G401 (cell line): ENCODE measurements at places on chromosomes 7 and 10. TPM values are rescaled to one million over a fixed set of nuclear protein-coding genes. Genes with fewer than 3 reads are reported as not detected.

- DNase-seq: no peak
These were observed 749.2 kb upstream of the PCDH15 start for GRCh38 chr10:55550236-55550635.

GRCh38 chr7:15862016-15862780, 175.7 kb upstream of the MEOX2 start:
- DNase-seq: no peak

GRCh38 chr10:43043773-43044447, 33.0 kb upstream of the RET start:
- no peak for DNase-seq

DNA sequence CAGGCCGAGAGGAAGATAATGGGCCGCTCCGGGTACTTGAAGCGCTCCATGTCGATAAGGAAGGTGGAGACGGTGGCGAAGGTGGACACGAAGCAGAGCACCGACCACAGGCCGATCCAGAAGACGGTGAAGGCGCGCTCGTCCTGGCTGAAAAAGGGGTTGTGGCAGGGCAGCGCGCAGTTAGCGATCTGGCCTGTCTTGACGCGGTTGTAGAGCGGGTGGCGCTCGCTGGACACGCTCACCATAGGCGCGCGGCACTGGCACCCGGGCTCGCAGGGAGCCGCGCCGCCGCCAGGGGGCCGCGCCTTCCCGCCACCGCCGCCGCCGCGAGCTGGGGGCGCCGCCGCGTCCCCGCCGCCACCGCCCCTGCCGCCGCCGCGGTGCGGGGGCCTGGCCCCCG, 1.6 kb downstream of the FZD8 start:
- DNase-seq: peak; percentile 16

DNA sequence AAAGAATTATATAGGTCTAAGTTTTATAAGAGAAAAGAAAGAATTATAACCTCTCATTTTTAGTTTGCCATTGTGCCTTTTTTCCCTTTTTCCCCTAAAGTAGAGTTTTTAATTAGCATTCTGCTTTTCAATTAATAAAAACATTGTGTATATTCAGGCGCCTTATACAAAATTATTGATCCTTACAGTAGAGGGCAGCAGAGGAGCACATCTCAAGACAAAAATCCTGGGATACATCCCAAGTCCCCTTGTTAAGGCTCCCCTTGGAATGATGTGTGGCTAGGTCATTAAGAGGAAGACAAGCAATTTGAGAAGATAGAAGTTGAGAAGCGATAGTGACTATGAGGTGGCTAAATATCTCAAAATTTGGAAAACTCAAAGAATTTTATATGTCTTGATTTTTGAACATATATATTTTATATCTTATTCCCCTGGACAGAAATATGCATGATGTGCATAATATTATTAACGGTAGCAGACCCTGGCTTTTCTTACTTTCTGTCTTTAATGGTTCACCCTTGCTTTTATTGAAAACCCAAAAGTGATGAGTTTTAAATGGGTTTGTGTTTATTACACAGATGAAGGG, 19.1 kb upstream of the TPK1 start:
- peak; percentile 28 for DNase-seq

DNA sequence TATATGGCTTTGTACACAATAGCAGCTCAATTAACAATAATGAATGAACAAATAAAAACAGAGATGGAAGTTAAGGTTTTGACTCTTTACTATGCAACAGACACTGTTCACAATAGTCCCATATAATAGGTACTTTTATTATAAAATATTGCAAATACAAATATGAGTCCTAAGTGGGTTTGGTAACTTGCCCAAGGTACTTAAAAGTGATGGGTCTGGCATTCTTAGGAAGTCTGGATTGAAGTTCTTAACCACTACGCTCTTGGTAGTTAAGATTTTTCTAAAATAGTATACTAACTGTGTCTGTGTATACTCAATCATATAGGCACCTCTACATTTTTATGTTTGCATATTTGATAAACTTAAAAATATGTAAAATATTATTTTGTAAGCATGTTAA, 55.5 kb downstream of the HGF start:
- no peak for DNase-seq

- peak; percentile 41 for DNase-seq
These were observed 442.9 kb downstream of the AUTS2 start for GRCh38 chr7:70040970-70041766.

DNA sequence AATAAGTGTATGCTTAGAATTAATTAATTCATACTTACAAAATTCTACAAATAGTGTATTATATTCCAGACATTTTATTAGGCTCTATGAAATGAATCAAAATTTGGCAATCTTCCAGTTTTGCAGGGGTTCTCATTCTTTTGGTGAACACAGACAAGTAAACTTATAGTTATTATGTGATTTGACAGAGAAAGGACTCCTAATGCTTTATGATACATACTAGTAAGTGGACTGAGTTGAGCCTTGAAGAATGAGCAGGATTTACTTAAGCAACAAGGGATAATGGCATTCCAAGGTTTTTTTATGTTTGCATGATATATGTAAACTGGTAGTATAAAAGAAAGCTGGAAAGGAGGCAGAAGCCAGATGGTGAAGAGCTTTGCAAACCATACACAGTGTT, 145.7 kb upstream of the FERD3L start:
- DNase-seq: no peak

GRCh38 chr7:6271694-6272440, 557 bp downstream of the CYTH3 start:
- DNase-seq: peak; percentile 33

GRCh38 chr10:86786368-86786767, 29.9 kb downstream of the BMPR1A start:
- no peak for DNase-seq

- DNase-seq: no peak
These were observed 140.2 kb upstream of the CTTNBP2 start for GRCh38 chr7:118013252-118014010.

DNA sequence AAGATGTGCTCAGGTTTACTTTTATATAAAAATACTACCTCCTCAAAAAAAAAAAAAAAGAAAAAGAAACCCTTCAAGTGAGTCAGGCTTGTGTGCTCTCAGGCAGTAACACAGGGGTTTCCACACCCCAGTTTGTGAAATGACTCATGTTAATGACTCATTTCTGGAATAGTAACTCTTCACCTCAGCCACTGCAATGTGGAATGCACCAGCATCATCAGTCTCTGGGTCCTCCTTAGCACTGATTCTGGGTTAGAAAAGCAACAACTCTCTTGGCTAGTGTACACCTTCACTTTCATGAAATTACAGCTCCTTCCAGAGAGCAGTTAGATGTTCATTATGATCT, 110.6 kb downstream of the EMX2 start:
- DNase-seq: no peak

- DNase-seq: no peak
These were observed 5.3 kb upstream of the OIT3 start for GRCh38 chr10:72888151-72888638.

GRCh38 chr7:93860261-93860660, 30.3 kb downstream of the TFPI2 start:
- no peak for DNase-seq

GRCh38 chr7:95476072-95476847, 9.5 kb upstream of the ASB4 start:
- peak; percentile 7 for DNase-seq

- DNase-seq: peak; percentile 66
These were observed 145.4 kb downstream of the LRRC4 start for GRCh38 chr7:127885843-127886242.

GRCh38 chr10:92328993-92329392, 38.0 kb downstream of the MARCHF5 start:
- DNase-seq: no peak

- DNase-seq: peak; percentile 56
These were observed 8.1 kb downstream of the ZNF746 start for GRCh38 chr7:149489391-149490024.

DNA sequence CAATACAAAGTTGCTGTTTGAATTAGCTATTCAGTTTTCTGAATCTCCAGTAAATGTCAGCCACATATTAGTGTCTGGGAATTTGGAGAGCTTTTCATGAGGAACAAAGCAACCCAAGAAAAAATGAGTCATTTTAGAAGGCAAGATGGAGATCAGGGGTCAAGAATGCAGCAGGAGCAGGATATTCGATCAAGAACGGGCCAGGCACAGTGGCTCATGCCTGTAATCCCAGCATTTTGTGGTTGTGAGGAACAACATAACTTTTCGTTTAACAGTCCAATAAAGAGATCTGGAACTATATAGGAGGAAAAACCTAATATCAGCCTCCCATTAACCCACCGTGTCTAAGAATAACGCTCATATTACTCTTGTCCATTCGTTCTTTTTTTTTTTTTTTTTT, 600.5 kb downstream of the MAGI2 start:
- DNase-seq: no peak

- no peak for DNase-seq
These were observed 192.5 kb upstream of the PRSS1 start for GRCh38 chr7:142556740-142557139.

DNA sequence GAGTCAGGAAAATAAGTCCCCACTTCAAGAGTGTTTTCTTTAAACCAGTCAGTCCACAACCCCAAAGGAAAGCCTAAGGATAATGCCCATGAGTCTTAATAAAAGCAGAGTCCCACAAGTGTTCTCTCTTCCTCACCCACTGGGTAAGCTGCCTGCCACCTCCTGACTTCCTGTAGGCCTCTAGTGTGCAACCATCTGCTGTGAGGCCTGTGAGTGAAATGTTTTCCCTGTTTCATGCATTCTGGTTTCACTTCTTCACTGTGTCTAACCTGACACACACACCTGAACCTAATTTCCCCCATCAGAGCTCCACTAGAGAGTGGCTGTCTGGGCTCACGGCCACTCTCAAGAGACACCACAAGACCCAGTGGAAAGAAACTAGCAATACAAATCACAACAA, 38.9 kb upstream of the GDF10 start:
- peak; percentile 34 for DNase-seq

DNA sequence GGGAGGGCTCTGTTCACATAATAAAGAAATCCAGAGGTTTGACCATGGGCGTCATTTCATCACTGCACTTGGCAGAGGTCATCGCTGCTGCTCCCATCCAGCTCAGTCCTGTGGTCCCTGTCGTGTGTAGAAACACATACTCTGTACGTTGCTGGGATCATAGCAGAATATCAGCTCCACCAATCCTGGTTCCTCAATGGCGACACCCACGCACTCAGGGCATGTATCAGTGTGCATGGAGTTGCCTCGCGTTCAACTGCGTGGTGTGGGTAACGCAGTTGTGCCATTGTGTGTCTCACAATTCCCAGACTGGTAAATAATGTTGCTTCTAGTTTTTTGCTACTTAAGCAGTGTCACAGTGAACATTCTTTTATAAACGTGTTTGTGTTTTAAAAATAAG, 111.1 kb downstream of the LHPP start:
- DNase-seq: no peak

DNA sequence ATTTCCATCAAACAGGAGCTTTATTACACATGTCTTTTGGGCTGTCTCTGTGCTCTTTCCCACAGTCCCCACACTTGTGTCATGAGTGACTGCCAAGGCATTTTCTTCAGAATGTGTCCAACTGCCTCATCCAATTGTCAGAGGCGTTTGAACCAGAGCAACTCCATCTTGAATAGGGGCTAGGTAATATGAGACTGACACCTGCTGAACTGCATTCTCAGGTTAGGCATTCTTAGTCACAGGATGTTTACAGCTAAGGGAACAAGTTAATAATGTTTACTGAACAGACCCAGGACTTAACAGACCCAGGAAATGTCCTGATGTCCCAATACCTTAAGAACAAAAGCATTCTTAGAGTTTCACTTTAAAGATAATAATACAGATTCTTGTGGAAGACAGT, 595.5 kb downstream of the REEP3 start:
- no peak for DNase-seq

- DNase-seq: no peak
These were observed 54.3 kb upstream of the IGFBP3 start for GRCh38 chr7:45975367-45975766.

GRCh38 chr7:101112233-101112632, 14.7 kb upstream of the SERPINE1 start:
- no peak for DNase-seq

DNA sequence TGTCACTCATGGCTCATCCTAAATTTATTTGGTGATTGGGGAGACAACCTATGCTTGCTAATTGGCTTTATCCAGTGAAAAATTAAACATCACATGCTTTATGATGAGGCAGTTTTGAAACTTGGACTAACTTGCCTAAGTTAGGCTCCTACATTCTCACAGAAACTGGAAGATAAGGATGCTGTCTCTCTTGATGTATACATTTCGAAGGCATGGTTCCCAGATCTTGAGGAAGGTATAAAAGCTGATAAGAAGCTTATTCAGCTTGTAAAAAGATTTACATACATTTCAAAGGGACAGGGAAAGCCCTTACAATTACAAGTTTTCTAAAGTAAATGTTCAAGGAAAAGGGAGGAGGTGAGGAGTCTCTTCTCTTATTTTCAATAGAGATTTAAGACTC, 561.7 kb downstream of the IPMK start:
- no peak for DNase-seq

GRCh38 chr10:48542471-48543181, 62.2 kb downstream of the ARHGAP22 start:
- no peak for DNase-seq

- no peak for DNase-seq
These were observed 143.3 kb upstream of the RSU1 start for GRCh38 chr10:16960551-16960950.

- DNase-seq: no peak
These were observed 27.1 kb upstream of the SGCE start for GRCh38 chr7:94683066-94683465.

DNA sequence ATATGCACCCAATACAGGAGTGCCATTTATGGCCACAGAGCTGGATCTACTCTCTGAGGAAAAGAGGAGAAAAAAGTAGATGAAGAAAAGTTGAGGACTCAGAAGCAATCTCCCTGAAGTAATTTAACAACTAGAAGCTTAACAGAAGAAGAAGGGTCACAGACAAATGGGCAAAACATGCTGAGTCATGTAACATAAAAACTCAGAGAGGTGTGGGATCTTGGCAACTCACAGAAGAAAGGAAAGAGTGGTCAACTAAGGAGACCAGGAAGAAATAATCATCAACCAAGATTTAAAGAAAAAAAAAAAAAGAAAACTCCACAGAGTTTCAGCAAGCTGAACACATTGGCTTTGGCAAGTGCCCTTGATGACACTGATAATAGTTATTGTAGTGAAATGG, 51.8 kb upstream of the BET1 start:
- no peak for DNase-seq

The DNAJC12 gene
- 1.1 and 15.8 TPM in 2 replicates for total RNA-seq

The SEMA3C gene
- total RNA-seq: 12.2 and 13.8 TPM in 2 replicates

The ARHGEF35 gene
- total RNA-seq: not detected in 2 replicates

The IFT22 gene
- 55.0 and 55.9 TPM in 2 replicates for total RNA-seq

The PDCD4 gene
- 10.8 and 43.0 TPM in 2 replicates for total RNA-seq

The TAS2R3 gene
- total RNA-seq: not detected in 2 replicates

The PANK1 gene
- 8.3 and 10.7 TPM in 2 replicates for total RNA-seq

The POLR1F gene
- total RNA-seq: 18.4 and 25.4 TPM in 2 replicates

The ANXA8 gene
- not detected in 2 replicates for total RNA-seq

The SFRP4 gene
- not detected in 2 replicates for total RNA-seq

The UTF1 gene
- not detected in 2 replicates for total RNA-seq

The HOXA6 gene
- 5.1 TPM in 1 of 2 replicates, not detected in the other for total RNA-seq
